Large intestine (tissue), 12 donors: ENCODE measurements at places on chromosomes 1 and 21. TPM values are rescaled to one million over a fixed set of nuclear protein-coding genes. Genes with fewer than 3 reads are reported as not detected.

DNA sequence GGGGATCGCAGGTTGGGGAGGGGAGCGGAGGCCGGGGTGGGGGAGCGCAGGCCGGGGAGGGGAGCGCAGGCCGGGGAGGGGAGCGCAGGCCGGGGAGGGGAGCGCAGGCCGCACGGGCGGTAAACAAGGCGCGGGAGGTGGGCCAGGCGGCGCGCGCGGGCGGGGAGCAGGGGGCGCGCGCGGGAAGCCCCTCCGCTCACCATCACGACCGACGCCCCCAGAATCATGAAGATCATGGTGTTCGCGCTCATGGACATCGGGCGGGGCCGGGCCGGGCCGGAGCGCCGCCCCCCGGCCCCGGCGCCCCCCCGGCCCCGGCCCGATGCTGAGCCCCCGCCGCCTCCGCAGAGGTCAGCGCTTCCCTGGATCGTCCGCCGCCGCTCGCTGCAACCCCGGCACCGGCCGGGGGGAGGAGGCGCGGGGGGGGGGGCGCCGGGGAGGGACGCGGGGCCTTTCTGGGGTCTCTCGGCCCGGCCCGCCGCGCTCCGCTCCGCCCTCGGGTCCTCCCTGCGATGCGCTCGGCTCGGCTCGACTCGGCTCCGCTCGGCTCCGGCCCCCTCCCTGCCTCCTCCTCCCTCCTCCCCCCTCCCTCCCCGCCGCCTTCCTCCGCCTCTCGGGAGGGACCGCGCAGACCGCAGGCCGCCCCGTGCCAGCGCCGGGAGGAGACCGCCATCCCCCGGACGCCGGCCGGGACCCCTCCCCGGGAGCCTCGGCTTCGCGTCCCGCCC is at the start of gene TMEM240:
TMEM240 (minus strand) TSS at position 535 of the 728 bp plus-strand sequence; CDS start at position 257, 278 bp downstream.
- peak; percentile 52 for DNase-seq

DNA sequence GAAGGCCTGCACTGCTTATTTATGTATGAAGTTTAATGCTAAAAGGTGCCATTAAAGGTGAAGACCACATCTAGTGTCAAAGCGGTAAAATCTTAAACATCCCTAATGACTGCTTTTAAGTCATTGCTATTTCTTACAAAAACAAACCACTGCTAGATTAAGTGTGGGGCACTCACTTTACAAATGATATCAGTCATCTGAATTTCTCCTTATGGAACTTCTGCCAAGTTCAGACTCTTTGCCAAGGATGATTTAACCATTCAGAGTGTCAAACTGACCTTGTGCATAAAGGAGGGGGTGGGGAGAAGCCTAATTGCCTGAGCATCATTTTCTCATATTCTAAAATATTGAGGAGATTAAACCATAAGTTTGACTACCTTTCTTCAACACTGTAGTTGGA is 271.5 kb downstream of the TGFB2 start:
- no peak for DNase-seq

DNA sequence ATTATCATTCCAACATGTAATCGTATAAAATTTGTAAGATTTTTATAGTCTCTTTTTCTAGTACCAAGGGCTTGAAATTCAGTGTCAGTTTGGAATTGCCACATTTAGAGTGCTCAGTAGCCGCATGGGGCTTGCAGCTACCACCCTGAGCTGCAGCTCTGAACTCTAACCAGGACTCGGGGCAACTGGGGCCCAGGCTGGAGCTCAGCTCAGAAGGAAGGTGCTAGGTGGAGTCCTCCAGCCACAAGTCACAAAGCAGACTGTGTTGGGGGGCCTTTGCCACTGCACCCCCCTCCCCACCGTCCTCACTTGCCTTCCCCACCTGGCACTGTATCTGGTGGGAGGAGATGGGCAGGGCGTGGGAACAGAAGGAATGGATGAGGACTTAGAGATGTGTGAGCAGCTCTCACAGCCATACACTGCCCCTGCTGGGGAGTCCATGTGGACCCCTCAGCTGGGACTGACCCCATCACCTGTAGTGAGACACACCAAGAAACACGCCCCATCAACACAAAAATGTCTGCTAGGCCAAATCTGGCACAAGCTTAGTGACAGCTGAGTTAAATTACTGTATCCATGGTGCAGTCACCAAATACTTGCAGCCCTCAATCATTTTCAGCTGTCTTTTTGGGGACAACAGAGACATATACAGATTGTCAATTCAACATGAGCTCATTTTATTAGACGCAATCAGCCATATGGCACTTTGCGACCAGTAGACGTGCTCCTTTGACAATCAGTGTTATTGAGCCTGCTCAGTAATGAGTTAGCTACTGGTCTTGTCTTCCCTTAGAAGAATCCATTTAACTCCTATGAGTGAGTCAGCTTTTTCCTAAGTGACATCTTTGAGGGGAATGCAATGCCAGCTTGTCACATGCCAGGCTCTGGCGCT is 241.7 kb upstream of the RAB4A start:
- DNase-seq, result no peak

Gene GPR52
- 0.88 TPM for polyA plus RNA-seq

DNA sequence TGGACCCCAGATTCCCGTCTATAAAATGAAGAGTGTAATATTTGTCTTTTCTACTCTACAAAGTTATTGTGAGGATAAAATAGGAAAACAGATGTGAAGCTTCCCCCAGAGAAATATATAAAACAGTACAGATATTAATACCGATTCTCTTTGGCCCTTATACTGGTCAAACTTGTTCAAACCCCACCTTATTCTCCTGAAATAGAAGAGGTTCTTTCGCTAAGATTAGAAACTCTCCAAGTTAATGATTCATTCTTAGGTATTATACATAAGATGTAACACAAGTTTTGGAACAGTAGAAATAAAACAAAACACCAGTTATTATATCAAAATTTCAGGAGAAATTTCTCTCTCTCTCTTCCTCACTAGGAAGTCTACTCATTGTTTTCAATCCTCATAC is 852.4 kb upstream of the ADAMTS5 start:
- no peak for DNase-seq

DNA sequence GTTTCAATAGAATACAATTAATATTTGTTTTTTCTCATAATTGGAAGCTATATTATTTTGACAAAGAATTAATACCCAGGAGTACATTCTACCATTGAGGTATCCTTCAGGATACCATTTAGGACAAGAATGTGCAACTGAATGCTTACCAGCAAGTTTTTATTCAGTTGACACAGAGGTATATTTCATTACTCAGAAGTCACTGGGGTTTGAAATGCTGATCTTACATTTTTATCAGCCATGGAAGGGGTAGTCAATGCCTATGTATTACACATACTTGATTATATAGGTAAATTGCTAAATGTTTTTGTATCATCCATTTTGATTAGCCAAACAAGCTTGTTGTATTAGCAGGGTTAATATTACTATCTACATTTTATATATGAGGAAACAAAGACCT is 48.0 kb downstream of the C1orf87 start:
- DNase-seq, result no peak

Gene FCRLA
- 0.12 TPM for polyA plus RNA-seq

Gene PAQR6
- 12.9 TPM for polyA plus RNA-seq

GRCh38 chr1:176559878-176560277 is 96.9 kb downstream of the PAPPA2 start:
- DNase-seq, result peak; percentile 48

GRCh38 chr1:159204161-159205141 is at the start of gene ACKR1:
Gene ACKR1, plus strand, starts transcription at chr1:159204875. Its CDS starts 85 bp downstream, at chr1:159204960.
- DNase-seq, result no peak

DNA sequence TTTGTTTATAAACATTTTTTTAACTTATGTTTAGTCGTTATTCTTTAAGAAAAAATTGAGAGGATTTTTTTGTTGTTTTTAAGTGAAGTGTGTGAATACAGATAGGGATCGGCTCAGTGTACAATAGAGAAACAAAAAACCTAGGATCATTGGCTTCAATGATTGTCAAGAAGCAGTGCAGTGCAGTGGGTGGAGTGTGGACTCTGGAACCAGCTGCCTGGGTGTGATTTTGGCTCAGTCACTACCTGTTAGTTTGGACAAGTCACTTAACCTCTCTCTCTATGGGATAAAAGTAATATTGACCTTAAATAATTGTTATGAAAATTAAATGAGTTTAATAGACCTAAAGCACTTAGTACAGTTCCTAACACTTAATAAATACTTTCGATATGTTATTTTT is 41.3 kb downstream of the SCCPDH start:
- DNase-seq, result no peak

- DNase-seq, result peak; percentile 86
Measured at GRCh38 chr1:43799656-43800635, 92.6 kb downstream of the ST3GAL3 start.

GRCh38 chr1:69639159-69639558 is 71.4 kb downstream of the LRRC7 start:
- no peak for DNase-seq

DNA sequence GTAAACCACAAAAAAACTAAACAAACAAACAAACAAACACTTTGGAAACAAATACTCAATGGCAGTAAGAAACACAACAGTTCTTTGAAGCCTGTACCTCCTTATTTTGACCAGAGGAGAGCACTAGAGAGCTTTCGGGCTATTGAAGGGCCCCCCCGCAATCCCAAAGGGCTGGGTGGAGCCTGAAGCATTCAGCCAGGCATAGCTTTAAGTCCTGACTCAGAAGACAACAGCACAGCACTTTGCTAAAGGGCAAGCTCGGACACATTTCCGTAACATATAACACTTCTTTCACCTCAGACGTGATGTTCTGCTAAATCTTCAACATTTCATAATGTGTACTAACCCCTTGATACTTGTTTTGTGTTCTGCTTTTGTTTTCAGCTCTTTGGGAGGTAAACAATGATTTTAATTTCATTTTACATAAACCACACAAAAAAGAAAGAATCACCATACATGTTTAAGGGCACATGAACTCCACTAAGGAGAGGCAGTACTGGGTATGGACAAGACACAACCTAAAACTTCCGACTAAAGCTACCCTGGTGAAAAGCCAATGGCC is 9.7 kb upstream of the SHCBP1L start:
- peak; percentile 72 for DNase-seq

DNA sequence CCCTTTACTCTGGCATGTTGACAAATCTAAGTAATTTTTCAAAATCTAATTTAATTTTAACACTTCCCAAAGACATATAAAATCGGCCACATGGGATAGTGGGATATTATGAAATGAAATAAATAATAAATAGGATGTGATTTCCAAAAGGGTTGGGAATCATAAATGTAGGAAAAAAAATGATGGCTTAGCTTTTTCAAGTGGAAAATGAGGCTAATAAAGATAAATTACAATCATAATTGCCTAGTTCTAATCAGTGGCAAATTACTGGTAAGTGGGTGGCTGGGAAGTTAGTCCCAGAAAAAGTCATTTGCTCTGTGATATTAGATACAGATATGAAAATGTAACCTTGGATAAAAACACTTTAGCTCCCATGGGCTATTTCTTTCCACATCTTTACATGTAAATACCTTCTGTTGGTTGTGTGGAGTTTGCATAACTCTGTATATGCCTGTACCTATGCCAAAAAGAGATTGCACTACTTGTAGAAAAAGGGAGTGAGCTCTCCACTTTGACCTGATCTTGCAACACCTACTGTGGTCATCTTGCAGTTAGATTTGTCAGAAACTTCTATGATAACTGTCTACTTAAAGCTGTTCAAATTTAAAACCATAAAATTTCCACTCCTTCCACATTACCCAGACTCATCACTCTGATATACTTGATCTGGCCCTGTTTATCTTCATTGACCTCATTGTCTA is 284.6 kb upstream of the KAZN start:
- DNase-seq, result no peak
